ENCODE measurements at places on chromosomes 3 and 15.

GRCh38 chr15:79365765-79366164 lies 54.9 kb downstream of the TMED3 start:
- DNase-seq = no peak

- no peak for DNase-seq
Measured at GRCh38 chr3:18046131-18046915, 303.9 kb upstream of the TBC1D5 start.

DNA sequence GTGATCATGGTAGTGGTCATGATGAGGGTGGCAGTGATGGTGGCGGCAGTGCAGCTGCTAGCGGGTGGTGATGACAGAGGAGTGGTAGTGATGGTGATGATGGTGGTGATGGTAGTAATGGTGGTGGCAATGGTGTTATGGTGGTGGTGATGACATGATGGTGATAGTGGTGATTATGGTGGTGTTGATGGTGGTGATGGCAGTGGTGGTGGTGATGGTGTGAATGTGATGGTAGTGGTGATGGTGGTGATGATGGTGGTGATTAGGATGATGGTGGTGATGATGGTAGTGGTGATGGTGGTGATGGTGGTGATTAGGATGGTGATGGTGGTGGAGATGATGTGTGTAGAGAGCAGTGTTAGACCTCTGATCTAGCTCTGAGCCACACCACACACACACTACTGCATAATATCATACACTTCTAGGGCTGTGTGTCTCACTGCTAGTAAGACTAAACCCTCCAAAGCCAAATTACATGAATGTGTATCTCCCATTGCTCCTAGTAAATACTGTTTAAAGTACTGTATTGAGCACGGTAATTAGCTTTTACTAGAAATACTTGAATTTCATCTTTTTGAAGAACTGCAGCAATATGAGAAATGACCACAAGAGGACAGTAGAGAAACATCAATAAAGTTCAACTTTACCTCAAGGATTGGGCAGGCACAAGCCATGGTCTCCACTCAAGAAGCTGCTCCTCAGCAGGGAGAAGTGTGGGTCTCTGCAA lies 28.8 kb downstream of the TMED3 start:
- no peak for DNase-seq

GRCh38 chr3:95235916-95236315 lies 1173.1 kb downstream of the NSUN3 start:
- DNase-seq = no peak

- no peak for DNase-seq
Measured at GRCh38 chr3:150253622-150254021, 154.5 kb upstream of the TSC22D2 start.

- no peak for DNase-seq
Measured at GRCh38 chr3:159548675-159549335, 439.8 kb upstream of the IL12A start.

DNA sequence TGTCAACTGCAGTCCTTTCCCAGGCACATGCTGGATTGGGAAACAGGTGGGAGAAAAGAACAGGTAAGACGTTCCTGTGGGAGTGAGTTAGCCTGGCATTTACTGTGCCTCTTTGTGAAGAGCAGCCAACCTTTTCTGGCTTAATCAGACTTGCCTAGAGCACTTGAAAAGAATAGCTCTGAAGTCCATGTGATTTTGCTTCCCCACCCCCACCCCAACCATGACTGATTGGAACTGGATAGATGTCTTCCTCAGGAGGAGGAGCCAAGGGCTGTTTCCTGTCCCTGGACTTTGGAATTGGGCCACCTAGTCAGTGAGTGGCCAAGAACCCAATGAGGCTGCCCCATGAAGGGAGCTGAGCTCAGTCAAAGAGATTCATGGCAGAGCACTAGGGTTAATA lies 4.7 kb upstream of the TMEM41A start:
- no peak for DNase-seq

DNA sequence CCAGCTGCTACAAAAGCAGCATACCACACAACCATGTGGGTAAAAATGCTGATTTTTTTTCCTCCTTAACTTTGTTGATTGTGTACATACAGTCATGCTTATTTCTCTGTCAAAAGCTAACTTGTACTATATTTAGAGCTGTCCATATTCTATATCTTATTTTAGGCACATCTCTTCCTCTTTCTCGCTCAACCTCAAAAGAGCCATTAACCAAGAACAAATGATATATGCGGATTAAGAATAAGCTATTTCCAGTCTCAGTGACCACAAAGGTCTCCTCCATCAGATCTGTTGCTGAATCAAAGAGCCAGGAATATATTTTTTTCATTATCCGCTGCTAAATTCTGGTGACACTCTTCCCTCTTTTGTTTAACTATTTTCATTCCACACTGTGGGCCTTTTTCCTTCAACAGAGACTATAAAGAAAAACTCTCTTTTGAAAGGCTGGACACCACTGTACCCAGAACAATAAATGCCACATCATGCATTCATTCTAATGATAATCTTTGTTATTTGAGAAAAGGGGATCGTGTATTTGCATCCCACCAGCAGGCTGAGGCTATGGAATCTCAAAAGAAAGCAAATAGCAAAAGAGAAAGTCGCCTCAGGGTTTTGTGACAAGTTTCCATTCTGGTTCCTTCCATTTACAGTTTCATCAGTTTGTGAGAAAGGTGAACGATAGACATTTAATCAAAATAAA lies 8.0 kb downstream of the TMEM212 start:
- DNase-seq = no peak

- no peak for DNase-seq
Measured at GRCh38 chr3:26560081-26560480, 62.5 kb upstream of the LRRC3B start.

- DNase-seq = no peak
Measured at GRCh38 chr15:22890296-22890695, 51.8 kb downstream of the NIPA2 start.

- DNase-seq = no peak
Measured at GRCh38 chr3:117788506-117788905, 1078.9 kb downstream of the TUSC7 start.

GRCh38 chr3:176403531-176403930 lies 793.8 kb downstream of the TBL1XR1 start:
- no peak for DNase-seq

DNA sequence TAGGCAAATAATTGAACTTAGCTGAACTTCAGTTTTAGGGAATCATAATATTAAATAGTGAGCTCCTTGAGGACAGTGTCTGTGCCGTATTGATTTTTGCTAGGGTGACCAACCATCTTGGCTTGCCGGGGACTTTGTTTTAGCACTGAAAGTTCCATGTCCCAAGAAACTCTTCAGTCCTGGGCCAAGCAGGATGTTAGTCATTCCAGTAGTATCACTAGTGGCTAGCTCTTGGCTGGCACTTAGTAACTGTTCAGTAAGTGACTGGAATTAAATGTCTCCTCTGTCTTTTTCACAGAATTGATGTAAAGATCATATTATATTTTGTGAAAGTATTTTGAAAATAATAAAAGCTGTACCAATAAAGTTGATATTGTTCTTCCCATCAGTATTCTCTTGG lies 42.3 kb downstream of the RSRC1 start:
- DNase-seq = no peak

DNA sequence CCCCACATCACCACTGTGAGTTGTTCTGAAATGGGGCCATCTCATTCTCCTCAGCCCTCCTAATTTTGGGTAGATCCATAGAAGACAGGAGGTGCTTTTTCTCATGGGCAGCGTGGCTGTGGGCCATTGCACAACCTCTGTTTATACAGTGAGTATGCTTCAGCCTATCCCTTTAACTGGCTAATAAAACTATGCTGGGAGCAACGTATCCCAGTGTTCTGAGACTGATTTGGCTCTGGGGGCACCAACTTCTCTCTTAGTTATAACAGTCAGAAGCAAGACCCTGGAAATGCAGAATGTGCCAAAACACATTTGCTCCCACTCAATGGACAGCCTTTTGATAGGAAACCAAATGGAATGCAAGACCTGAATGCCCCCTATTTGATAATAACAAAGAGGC lies 97.1 kb upstream of the ICE2 start:
- DNase-seq = no peak

DNA sequence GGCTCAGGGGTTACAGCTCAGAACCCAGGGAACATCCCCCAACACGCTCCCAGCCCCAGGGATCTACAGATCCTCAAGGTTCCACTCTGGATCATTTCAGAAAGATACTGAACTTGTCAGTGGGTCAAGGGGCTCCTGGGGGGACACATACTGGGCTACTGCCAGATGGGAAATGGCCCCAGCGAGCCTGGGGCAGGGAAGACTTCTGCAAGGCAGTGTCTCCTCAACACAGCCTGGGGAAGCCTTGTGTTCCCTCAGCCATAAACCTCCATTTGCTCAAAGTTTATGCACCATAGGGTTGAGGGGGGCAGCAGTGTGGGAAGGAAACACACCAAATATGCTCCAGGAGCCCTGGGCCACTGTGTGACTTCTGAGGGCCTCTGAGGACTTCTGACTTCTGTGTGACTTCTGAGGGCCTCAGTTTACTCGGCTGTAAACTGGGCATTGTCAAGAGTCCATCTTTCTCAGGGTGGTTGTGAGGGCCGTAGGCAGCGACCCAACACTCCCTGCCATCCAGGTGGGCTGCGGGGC lies 58.4 kb downstream of the IQSEC1 start:
- DNase-seq = no peak

DNA sequence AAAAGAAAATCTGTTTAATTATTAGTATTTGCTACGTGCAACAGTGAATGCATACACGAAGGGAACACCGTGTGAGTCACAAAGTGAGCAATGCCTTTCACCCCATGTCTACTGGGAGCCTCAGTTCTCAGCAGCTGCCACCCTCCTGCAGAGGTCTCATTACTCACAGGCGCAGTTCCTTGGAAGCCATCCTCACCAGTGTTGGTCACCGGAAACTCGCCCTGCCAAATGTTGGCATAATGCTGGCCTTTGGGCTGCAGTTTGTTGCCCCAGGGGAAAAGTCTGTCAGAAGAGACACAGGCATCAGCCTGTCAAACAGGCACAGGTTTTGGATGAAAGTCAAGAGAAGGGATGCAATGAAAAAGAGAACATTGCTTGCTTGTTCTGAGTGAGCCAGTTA lies 50.1 kb downstream of the SUMF1 start:
- DNase-seq = no peak

GRCh38 chr15:82046666-82047452 lies 1.0 kb upstream of the MEX3B start:
- peak; percentile 86 for DNase-seq

GRCh38 chr3:149376718-149377407 lies 586 bp downstream of the TM4SF1 start:
- no peak for DNase-seq

GRCh38 chr3:175495331-175495730 lies 636.2 kb downstream of the NAALADL2 start:
- DNase-seq = no peak

- no peak for DNase-seq
Measured at GRCh38 chr15:80736560-80736959, 41.5 kb downstream of the ABHD17C start.

DNA sequence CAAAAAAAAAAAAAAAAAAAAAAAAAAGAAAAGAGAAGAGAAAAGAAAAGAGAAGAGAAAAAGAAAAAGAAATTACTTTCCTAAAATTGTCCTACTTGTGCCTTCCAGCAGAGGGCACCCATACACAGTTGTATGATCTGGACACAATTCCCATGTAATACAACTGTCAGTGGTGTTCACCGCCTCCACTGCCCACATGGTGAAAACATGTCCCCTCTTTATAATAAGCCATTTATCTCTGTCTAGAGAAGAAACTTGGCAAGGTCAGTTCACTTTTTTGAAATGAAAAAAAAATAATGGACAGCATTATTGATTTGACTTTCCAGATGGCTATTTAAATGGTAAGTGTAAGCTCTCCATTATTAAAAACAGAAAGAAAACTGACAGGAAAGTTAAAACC lies 459.4 kb downstream of the GBE1 start:
- DNase-seq = no peak

- no peak for DNase-seq
Measured at GRCh38 chr3:184784731-184785500, 27.1 kb upstream of the VPS8 start.

- no peak for DNase-seq
Measured at GRCh38 chr3:156356537-156357363, 198.2 kb downstream of the SSR3 start.

DNA sequence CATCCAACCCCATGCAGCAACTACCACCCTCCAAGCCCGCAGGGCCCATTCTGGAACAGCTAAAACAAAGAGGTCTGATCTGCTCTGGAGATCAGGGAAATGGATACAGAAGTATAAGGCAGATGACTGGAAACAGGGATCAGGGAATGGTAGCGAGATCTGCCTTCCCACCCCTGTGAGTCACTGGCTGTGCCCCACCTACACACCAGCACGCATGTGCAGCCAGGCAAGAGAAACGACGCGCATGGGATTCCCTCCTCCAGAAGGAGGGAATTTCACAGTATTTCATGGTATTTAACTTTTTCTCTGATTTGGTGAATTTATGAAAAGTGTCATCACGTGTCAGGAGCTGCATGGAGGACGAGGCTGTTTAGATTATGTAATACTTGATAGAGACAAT lies 116.7 kb downstream of the ARRDC4 start:
- DNase-seq = no peak

GRCh38 chr3:11282250-11283138 lies 10.3 kb downstream of the ATG7 start:
- no peak for DNase-seq

Data from stimulated activated naive CD4-positive, alpha-beta T cell treated with Interleukin-2 at 50 U/mL for 16 hours (primary cell).